ENCODE measurements at places on chromosomes 13 and 19. TPM values are rescaled to one million over a fixed set of nuclear protein-coding genes. Genes with fewer than 3 reads are reported as not detected.

ZNF296 gene
- 0.32 TPM for total RNA-seq

SIGLEC14 gene
- not detected for total RNA-seq

RABAC1 gene
- 104 TPM for total RNA-seq

RDH8 gene
- not detected for total RNA-seq

ZNF582 gene
- 3.9 TPM for total RNA-seq

SLC7A9 gene
- 0.59 TPM for total RNA-seq

FOXA3 gene
- total RNA-seq, result not detected

HSH2D gene
- not detected for total RNA-seq

CYP4F8 gene
- total RNA-seq, result not detected

LYL1 gene
- 5.0 TPM for total RNA-seq

IRGC gene
- not detected for total RNA-seq

DPF1 gene
- total RNA-seq, result 2.4 TPM

ZNF507 gene
- total RNA-seq, result 12.5 TPM

ZNF132 gene
- 8.0 TPM for total RNA-seq

SAMD4B gene
- 100 TPM for total RNA-seq

TTYH1 gene
- total RNA-seq, result not detected

LPAR2 gene
- 0.89 TPM for total RNA-seq

FBXO17 gene
- 21.5 TPM for total RNA-seq

SMAD9 gene
- 5.9 TPM for total RNA-seq

CLEC17A gene
- not detected for total RNA-seq
